ENCODE measurements at places on chromosomes 12 and 14.

GRCh38 chr12:13505224-13505623 lies 308.7 kb downstream of the EMP1 start:
- DNase-seq = no peak

DNA sequence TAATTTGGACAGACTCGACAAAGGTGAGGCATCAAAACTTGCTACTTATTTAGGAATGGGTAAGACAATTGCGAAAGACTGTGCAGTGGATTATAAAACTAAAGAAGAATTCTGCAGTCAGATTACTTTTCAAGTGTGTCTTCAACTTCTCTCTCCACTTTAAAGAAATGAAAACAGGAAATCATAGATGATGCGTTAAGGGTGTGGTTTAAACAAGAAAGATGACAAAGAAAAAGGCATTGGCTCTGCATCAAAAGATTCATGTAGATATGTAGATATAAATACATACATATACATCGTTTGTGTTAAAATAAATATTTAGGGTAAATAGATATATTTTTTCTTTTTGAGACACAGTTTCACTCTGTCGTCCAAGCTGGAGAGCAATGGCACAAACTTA lies 74.6 kb upstream of the PARP11 start:
- DNase-seq = no peak

GRCh38 chr12:132377147-132377546 lies 47.8 kb upstream of the GALNT9 start:
- DNase-seq = no peak

DNA sequence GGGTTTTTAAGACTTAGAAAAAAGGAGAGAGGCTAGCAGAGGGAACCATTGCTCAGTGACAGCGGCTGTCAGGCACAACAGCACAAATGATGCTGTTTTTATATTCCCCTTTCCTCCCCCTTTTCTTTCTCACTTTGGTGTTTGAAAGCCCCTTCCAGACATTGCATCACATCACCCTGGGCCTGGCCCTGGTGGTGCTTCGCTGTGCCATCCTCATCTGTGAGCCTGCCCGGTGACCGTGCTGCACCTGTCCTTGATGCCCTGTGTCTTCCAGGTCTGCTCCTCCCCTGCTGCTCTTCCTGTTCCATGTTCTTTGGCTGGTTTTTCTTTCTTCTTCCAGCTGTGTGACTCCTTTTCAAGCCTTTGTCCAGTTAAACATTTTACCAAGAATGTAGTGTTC lies 24.8 kb downstream of the KLC1 start:
- no peak for DNase-seq

GRCh38 chr14:87687420-87687819 lies 305.6 kb downstream of the GALC start:
- no peak for DNase-seq

GRCh38 chr12:45773747-45774146 lies 44.2 kb downstream of the ARID2 start:
- no peak for DNase-seq

DNA sequence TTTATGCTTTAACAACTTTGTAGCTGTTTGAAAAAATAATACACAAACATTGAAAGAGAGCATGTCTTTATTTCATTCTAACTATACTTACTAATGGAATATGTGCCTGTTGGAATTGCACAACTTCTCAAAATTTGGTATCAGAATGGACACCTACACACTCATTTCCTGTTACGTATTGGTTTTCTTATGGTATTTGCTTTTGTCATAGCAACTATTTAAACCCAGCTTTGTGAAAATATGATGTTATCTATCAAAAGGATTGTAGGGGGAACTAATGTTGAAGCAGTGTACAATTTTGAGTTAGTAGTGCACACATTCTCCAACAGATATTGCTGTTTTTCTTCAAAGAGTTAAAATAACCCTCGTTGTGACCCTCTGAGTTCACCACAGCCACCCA lies 52.6 kb downstream of the RBMS2 start:
- DNase-seq = no peak

DNA sequence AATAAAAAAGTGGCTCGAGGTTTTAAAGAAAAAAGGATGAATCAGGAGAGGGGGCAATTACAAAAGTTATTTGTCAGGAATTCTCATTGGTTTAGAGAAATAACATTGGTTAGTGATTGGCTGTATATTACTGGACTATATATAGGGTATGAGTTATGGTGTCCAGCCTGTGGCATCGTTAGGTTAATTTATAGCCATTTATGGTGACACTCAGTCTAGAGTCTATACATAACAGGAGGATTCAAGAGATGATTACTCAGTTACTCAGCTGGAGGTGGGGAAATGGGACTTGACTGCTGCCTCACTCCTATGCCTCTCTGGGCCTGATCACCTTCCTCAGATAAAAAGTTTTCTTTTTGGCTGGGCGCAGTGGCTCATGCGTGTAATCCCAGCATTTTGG lies 25.6 kb upstream of the NFYB start:
- no peak for DNase-seq

DNA sequence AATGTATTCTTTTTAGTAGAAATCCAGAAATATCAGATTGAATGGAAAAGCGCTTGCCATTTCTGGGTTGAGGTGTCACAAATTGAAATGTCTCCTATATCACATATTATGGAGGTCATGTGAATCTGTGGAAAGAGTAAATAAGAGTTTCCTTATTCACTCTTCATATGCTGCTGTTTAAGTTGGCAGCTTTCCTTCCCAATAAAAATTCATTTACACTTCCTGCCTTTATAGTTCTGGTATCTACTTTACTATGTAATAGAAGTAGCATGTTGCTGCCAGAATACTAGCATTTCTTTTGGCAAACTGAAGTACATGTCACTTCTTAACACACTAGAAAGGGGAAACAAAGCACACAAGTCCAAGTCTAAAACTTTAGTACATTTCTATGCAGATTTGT lies 60.8 kb downstream of the SDR9C7 start:
- no peak for DNase-seq

DNA sequence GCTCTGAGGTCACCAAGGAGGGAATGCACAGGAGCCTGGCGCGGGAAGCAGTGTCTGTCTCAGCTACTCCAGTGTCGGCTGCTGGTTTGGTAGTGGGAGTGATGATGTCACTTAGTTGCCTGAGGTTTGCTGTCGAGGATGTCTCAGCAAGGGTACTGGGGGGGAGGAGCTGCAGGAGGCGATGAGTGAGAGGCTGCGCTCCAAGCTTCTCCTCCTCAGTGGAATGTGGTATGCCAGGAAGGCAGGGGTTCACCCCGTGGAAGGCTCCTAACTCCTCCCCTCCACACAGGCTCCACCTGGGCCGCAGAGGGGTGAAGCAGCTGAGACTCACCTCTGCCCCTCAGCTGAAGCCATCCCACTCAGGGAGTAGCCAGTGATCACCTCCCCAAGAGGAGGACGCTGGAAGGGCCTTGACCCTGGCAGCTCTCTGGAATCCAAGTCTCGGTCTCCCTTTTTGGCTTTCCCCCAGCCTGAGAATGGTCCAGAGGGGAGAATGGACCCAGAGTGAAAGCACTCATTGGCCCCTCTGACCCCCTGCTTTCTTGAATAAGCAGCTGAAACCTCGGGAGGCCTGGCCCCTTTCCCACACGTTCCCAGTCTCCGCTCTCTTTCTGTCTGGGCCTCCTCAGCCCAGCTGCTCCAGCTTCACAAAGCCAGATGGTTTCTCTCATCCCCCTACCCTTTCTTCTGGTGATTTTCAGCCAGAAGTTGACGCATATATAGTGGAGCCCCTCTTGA lies 178.9 kb upstream of the FKBP4 start:
- DNase-seq = no peak

GRCh38 chr12:131221061-131221956 lies 267.6 kb downstream of the ADGRD1 start:
- no peak for DNase-seq

DNA sequence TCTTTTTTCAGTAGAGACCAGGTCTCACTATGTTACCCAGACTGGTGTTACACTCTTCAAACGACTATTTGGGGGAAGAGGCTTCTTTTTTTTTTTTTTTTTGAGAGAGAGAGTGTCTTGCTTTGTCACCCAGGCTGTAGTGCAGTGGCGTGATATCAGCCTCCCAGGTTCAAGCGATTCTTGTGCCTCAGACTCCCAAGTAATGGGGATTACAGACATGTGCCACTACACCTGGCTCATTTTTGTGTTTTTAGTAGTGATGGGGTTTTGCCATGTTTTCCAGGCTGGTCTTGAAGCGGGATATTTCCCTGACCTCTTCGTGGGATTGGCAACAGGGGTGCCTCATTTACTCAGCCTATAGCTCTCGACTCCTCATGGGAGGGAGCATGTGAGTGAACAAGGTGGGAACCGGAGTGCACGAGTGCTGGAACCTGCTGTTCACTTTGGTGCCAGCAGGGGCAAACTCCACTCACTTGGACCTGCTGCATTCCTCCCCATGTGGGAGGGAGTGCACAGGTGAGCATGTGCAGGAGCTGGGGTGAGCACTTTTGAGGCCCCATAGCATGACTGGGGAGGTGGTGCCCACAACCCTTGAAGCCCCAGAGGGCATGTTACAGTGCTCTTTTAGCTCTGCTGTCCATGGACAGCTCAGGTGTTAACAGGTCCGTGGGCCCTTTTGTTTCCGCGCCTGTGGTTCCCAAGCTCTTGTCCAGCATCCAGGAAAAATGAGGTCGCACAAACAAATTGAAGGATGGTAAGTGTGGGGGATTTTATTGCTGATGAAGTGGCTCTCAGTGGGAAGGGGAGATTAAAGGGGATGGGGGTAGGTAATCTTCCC lies 79.1 kb upstream of the HECTD1 start:
- DNase-seq = no peak

- no peak for DNase-seq
Observed at GRCh38 chr12:100717733-100718067, 76.9 kb upstream of the ANO4 start.

DNA sequence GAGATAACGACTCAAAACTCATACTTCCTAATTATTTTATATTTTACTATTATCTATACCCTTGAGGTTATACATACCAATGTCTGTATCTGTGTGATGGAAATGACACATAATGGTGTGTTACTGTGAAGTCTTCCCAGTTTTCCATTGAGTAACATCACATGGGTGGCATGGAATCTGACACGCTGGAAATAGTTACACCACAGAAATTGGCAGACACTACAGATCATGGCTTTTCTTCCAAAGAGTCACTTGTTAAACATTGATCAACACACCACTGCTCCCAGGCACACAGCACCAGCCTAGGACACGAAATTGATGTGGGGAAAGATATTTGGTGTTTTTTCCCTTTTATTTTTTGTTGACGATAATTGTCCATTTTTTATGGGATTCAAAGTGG lies 33.0 kb upstream of the VWF start:
- DNase-seq = no peak

- DNase-seq = no peak
Observed at GRCh38 chr12:42260518-42260917, 22.5 kb upstream of the YAF2 start.

- DNase-seq = no peak
Observed at GRCh38 chr14:75476274-75476995, 45.8 kb upstream of the BATF start.

GRCh38 chr14:35240231-35240630 lies 52.0 kb upstream of the PSMA6 start:
- DNase-seq = no peak

- DNase-seq = no peak
Observed at GRCh38 chr14:36275741-36276140, 44.7 kb downstream of the MBIP start.

- DNase-seq = no peak
Observed at GRCh38 chr12:76927170-76927784, 48.5 kb upstream of the CSRP2 start.

- DNase-seq = no peak
Observed at GRCh38 chr14:54369343-54369742, 27.5 kb upstream of the CDKN3 start.

DNA sequence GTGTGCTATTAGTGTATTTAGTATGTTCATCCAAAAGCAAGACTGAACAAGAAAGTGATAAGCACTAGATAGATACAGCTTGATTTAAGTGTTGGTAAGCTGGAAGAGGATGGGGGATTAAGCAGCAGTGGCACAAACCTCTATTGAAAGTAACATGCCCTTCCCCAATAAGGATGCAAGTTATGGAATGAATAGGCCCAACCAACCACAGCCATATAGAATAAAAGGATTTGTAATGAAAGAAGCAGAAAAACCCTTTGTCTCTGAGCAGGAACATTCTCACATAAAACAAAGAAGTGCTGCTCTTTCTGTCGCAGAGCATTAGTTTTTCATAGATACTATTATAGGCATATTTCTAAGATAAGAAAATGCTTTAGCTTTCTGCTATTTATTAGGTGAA lies 310.7 kb downstream of the IPO8 start:
- no peak for DNase-seq

DNA sequence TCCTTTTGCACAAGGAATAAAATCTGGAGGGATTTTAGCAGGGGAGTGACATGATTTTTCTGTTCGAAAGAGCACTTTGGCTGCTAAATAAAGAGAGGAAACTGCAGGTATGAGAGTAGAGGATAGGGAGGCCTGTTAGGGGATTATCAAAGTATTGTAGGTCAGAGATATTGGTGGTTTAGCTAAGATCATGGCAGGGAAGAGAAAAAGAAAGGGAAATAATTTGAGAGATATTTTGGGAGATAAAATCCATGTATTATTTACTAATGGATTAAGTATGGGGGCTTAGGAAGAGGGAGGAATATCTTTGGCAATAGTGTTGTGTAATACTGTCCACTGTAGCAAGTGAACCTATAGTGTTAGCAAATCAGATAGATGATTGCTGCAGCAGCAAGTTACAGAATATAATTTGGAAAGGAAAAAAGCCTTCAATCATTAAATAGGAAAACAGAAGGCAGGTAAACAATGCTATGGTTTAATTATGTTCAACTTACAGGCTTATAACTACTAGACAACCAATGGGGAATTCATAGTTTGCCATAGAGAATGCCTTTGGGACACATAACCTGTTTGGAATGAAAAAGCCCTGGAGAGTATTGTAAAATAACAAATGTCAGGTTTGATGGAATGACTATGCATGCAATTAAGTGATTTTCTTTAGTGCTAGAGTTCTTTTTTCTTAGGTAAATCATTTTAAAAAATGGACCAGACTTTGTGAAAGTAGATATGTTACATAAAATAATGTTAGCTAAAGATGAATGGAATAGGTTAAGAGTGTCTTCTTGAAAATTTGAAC lies 50.5 kb downstream of the ADIPOR2 start:
- no peak for DNase-seq

- no peak for DNase-seq
Observed at GRCh38 chr14:29156096-29156495, 389.5 kb downstream of the FOXG1 start.

DNA sequence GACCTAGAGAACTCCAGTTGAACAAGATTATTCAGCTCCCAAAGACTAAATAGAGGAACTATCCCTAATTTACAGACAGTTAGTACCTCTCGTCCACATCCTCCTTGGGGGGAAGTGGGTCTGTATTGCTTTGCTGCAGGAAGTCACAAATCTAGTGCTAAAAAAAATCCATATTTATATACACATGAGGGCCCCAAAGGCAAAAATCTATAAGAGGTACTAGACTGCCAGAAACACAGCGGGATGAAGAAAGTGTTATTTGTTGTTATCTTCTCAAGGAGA lies 190.1 kb downstream of the TTC8 start:
- no peak for DNase-seq

All from GM06990 (cell line).